ENCODE measurements at places on chromosomes 11 and 22.

DNA sequence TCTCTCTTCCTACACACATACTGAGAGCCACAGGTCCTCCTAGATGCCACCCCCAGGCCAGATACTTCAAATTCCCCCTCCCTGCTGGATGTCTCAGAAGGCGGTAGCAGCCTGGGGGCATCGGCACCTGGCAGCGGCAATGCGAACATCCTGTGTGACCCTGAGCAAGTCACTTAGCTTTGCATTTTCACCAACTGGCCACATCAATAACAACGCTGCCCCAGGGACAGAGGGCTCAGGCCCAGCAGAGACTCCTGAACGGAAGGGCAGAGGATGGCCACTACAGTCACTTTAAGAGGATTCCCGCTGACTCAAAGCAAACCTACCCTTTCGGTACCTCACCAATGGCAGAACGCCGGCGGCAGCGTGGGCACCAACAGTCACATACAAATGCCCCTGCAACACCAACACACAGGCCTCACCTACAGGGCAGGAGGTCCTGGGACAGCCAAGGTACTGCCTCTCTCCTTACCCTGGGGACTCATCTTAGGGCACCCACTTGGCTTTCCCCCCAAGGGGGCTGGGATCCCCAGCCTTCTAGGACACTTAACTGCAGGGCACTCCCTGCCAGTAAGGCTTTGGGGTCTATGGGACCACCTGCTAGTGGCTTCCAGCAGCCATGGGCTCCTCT, 1.6 kb downstream of the LMO1 start:
- no peak for DNase-seq

- DNase-seq = peak; percentile 56
These were observed 131.4 kb upstream of the C11orf58 start for GRCh38 chr11:16606784-16607674.

DNA sequence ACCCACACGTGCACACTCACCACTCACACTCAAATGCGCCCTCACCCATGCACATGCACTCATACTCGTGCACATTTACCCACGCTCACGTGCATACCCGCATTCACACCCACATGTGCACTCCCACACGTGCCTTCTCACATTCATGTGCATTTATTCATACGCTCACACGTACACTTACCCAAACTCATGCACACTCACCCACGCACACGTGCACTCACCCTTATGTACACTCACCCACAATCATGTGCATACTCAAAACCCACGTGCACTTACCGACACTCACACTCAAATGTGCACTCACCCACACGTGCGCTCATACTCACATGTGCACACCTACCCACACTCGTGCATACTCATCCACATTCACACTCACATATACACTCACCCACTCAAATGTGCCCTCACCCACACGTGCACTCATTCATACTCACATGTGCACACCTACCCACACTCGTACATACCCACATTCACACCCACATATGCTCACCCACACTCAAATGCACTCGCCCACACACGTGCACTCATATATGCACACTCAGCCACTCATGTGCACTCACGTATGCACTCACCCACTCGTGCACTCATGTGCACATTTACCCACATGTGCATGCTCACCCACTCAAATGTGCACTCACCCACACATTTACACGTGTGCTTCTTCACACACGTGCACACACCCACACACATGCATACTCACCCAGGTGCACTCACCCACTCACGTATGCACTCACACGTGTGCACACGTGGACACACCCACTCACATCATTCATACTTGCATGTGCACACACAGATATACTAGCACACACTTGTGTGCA, 84.4 kb downstream of the TRMU start:
- DNase-seq = no peak

DNA sequence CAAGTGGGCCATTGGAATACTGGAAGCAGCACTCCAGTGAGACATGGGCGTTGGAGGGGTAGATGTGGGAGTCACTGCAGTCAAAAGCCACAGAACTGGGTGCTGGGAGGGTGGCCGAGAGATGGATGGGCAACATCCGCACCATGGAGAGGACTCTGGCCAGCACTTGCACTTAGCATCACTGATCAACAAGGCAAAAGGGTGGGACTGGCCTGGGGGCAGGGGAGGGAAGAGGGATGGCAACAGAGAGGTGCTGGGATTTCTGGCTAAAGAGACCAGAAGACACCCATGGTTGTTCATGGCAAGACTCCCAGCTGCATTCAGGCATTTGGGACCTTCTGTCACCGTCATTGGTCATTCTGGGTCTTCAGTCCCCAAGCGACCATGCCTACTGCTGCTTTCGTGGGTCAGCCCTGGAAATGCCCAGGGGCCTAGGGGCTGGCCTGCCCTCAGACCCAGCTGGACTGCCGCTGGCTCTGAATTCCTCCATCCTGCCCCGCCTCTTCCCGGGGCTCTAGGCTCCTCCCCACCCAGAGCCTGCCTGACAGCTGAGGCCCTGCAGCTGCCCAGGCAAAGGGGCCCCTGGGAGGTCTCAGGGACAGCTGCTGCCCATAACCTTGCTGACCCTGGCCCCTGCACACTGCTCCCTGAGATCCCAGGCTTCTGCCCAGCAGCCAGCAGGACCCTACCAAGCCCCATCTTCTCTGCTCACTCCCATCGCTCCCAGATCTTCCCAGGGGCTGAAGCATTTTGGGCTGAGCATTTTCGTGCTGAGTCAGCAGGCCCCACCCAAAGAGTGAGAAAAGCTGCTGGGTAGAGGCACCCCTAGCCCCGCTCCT, 13.0 kb upstream of the CDC42EP2 start:
- no peak for DNase-seq

DNA sequence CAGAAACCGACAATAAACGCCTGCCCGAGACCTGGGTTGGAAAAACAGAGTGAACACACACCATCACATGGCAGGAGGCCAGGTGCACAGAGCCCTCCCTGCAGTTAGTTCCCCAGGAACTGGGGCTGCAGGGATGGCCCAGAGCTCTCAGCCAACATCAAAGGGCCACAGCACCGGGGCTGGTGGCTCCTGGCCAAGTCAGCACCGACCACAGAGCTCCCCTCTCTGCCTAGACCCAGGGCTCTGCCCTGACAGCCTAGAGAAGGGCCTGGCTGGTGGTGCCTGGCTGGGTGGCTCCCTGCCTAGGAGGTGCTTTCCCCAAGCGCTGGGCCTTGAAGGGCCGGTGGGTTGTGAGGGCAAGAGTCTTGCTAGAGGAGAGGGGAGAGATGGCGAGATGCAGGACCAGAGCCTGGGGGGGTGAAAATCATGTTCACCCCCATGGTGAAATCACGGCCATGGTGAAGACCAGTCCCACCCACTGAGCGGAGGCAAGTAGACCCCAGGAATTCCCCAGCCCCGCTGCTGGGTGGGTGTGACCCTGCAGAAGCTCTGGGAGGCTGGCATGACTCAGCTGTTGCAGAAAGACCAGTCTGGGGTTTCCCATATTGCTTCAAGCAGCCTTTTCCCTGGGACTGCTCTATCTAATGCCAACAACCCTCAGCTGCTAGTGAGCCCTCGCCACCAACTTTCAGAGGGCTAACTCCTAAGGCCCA, 7.2 kb upstream of the BID start:
- peak; percentile 92 for DNase-seq

Data from mammary epithelial cell (primary cell).